ENCODE measurements at places on chromosomes 7 and 10.

GRCh38 chr10:129766611-129767550 is 197.2 kb downstream of the EBF3 start:
- no peak for DNase-seq

DNA sequence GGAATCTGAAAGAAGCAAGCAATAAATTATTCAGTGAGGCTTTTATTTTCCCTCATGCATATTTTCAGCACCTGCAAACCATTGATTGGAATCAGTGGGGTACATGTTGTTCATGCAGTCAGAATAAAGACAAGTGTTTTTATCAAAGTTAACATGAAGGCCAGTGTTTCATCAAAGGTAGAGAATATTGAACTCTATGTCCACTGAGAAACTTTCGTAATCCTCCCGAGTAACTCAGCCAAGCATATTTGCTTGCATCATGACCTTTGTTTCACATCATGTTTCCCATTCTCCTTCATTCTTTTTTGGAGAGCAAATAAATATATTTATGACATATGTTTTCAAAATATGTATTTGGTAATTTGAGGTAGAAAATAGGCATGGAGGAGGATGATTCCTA is 663.1 kb downstream of the SH2D4B start:
- DNase-seq: no peak

- DNase-seq: no peak
These were observed 54.9 kb downstream of the LRGUK start for GRCh38 chr7:134182078-134182477.

- no peak for DNase-seq
These were observed 29.9 kb downstream of the POLL start for GRCh38 chr10:101558204-101558603.

- no peak for DNase-seq
These were observed 45.2 kb downstream of the LRRC20 start for GRCh38 chr10:70337201-70337651.

DNA sequence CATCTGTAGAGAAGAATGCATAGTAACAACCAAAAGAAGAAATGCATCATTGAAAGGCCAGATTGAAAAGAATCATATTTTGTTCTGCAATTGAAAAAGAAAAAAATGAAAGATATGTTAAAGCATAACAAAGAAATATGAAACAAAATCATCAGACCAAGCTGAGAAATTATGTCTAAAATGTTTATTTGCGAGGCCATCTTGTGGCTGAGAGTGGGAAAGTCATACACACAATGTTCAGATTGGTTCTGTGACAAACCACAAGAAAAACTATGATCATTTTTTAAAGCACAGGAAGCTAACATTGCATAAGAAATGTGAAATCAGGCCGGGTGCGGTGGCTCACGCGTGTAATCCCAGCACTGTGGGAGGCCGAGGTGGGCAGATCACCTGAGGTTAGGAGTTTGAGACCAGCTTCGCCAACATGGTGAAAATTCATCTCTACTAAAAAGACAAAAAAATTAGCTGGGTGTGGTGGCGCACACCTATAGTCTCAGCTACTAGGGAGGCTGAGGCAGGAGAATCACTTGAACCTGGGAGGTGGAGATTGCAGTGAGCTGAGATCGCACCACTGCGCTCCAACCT is 36.6 kb downstream of the ABCB5 start:
- no peak for DNase-seq

DNA sequence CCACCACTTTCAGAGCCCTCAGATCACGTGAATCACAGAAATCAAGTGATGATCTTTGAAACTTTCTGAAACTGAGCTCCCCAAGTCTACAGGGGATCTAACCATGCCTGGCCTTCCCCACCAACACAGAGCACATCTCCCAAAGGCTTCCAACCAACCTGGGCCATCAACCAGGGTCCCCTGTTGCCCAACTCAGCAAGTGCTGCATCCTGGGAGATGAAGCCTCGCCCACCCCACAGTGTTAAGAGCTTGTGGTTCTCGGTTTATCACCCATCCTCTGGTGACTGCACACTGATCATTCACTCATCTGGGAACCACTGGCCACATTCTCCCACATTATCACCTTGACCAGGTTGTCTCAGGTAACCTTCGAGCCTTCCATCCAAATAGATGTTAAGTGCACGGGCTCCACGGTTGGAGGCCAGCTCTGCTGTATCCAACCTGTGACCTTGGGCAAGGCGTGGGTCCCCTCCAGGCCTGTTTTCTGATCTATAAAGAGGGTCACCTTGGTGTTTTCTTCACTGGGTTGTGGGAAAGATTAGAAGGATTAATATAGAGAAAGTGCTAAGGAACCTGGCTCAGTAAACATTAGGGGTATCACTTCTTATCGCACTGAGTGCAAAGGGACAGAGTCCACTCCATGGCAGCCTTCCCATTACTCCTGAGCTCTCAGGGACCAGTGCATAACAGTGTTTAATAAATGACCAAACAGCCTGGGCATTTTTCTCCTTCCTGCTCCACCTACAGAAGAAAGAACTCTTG is 3.6 kb downstream of the ZNF488 start:
- no peak for DNase-seq

- DNase-seq: no peak
These were observed 38.6 kb downstream of the NEBL start for GRCh38 chr10:20858292-20859124.

DNA sequence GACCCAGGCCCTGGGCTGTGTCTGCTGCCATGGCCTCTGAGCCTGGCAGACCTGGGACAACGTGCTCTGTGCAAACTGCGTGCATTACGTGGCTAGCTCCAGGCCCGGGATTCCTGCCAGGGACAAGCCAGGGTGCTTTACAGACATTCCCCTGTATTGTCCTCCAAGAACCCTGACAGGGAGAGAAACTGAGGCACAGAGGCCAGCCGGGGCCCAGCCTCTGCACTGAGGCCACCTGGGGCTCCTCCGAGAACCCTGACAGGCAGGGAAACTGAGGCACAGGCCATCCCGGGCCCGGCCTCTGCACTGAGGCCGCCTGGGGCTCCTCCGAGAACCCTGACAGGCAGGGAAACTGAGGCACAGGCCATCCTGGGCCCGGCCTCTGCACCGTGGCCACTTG is 64.9 kb downstream of the CFAP46 start:
- no peak for DNase-seq

DNA sequence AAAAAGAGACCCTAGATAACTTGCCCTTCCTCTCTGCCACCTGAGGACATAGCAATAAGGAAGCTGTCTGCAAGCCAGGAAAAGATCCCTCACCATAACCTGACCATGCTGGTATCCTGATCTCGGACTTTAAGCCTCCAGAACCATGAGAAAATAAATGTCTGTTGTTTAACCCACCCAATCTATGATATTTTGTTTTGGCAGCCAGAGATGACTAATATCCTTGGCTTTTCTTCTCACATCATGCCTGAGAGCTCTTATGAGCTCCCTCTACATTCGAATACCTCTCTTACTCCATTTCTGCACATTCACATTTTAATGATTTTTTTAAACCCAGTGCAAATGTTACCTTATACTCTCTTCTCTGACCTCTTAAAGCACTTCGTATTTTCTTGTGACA is 214.0 kb upstream of the CHRM2 start:
- no peak for DNase-seq

DNA sequence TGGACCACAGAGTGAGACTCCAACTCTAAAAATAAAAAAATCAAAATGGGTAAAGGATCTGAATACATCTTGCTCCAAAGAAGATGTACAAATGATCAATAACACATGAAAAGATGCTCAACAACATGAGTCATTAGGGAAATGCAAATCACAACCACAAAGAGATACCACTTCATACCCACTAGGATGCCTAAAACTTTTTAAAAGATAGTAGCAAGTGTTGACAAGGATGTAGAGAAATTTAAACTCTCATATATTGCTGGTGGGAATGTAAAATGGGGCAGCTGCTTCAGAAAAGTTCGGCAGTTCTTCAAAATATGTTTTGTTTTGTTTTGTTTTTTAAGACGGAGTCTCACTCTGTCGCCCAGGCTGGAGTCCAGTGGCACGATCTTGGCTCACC is 45.7 kb upstream of the GTF2IRD1 start:
- DNase-seq: no peak

DNA sequence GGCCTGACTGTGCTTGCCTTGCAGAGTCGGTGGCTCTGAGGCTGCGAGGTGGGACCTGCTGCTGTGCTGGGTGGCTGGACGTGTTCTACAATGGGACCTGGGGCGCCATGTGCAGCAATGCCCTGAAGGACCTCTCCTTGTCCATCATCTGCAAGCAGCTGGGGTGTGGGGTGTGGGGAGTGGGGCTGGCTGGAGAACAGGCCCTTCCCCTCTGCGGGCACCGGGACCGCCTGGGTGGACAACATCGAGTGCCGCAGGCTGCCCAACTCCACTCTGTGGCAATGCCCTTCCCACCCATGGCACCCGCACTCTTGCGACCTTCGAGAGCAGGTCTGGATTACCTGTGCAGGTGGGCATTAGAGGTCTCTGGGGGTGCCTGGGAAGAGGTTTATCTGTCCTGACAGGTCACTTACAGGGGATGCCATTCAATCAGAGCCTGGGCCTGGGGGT is 10.9 kb downstream of the SCART1 start:
- DNase-seq: no peak

- DNase-seq: no peak
These were observed 25.7 kb upstream of the ING3 start for GRCh38 chr7:120924837-120925236.

DNA sequence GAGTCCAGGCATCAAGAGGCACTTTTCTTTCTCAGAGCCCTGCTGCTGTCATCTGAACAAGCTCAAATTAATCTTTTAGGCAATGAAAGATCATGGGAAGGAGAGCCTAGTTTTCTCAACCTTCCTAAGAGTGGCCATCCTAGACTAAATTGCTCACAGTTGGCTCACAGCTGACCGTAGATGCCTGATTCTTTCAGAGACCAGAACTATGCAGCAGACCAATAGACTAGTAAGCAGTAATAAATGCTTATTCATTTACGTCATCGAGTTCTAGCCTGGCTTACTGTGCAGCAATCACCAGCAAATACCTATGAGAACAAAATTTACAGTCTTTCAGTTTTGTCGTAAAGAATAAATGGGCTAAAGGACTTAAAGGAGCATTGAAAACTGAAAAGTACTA is 602.9 kb upstream of the GHITM start:
- no peak for DNase-seq

DNA sequence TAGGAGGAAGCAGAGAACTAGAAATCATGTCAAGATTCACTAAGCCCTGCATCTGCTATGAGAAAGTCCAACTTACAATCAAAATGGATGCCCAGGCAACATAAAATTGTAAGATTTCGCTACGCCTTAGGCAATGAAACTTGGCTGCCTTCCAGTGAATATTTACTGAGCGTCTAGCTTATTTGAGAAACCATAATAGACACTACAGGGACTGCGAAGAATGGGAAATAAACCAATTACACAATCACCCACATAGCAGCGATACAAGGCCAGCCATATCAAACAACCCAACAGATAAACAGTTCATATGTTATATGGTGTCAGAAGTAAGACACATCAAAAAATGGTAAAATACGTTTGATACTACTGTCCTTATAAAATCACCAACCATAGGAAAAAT is 545.0 kb upstream of the C7orf33 start:
- no peak for DNase-seq

- DNase-seq: no peak
These were observed 8.1 kb downstream of the BLVRA start for GRCh38 chr7:43766564-43766963.

DNA sequence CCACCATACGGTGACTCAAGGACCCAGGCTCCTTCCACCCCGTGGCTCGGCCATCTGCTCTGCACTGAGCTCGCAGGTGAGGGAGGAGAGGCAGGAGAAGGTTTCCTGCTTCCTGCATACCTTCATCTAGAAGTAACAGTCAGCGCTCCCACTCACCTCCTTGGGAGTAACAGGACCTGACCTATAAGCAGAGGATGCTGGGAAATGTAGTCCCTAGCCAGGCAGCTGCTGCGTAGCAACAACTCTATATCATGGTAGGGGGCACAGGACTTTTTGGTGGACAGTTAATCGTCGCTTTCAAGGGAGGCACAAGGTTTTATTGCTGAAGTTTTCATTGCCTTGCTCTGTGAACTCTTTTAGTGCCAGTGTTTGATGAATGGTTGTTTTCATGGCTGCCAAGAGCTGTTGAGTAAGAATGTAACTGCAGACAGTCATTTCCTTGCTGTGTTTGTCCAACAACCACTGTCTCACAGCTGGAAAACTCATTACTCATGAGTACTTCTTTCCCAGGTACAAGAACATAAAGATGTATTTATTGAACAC is 10.2 kb upstream of the ZFYVE27 start:
- no peak for DNase-seq

DNA sequence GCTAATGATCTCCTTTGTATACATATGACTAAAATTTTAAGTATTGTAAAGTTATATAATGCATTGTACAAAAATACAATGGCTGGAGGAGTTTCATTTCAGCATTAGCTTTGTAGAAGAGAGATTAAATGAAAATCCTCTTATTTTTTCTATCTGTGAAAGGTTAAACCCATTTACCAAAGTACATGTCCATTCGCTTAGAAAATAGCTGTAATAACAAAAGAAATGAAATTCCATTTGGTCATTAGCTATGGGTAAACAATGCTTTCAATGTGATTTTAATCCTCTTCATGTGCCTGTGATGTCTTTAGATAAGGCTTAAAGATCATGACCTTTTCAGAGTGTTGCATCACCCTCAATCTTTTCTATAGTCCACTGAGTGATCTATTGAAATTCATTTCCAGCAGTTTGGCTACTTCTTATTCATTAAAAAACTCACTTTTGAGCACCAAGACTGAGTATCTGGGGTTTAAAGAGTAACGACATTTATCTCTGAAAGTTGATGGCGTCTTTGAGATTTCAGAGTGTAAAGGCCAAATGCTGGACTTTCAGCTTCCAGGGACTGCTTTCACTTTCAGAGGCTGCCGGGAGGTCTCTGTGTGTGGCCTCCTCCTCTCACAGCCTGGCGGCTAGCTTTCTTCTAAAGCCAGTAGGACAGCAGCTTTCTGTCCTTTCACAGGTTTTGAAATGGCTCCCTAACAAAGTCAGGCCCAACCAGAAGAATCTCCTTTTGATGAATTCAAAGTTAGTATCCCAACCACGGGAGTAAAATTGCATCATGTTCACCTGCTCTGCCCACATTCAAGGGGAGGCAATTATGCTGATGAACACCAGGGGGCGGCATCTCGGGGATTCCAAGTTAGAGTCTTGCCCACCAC is 701.4 kb upstream of the COBL start:
- DNase-seq: no peak

GRCh38 chr7:55260676-55261385 is 104.3 kb upstream of the LANCL2 start:
- DNase-seq: no peak

DNA sequence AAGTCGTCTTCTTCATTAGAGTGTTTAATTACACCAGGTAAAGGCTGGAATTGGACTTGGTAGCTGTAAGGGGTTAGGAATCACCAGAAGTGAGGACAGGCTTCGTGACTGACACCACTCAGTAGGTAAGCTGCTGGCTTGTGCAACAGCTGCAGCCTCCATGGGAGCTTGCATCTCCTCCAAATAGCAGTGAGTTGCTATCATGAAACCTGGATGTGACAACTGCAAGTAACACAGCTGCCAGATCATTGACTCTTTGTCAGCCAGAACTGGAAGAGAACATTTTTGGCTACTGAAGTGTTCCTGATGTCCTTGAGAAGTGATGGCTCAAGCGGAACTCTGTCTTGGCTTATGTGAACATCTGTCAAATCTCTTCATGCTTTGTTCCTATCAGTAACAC is 64.1 kb upstream of the MSRB2 start:
- DNase-seq: no peak

GRCh38 chr10:72539137-72539536 is 86.7 kb downstream of the MICU1 start:
- no peak for DNase-seq

- no peak for DNase-seq
These were observed 135.2 kb upstream of the CSTF2T start for GRCh38 chr10:51834548-51834947.

GRCh38 chr10:26486990-26487850 is 49.1 kb downstream of the APBB1IP start:
- DNase-seq: no peak

- no peak for DNase-seq
These were observed 200.7 kb downstream of the POLR1F start for GRCh38 chr7:19508124-19508523.
